Natural killer cell (primary cell): ENCODE measurements at places on chromosomes 1 and 21.

DNA sequence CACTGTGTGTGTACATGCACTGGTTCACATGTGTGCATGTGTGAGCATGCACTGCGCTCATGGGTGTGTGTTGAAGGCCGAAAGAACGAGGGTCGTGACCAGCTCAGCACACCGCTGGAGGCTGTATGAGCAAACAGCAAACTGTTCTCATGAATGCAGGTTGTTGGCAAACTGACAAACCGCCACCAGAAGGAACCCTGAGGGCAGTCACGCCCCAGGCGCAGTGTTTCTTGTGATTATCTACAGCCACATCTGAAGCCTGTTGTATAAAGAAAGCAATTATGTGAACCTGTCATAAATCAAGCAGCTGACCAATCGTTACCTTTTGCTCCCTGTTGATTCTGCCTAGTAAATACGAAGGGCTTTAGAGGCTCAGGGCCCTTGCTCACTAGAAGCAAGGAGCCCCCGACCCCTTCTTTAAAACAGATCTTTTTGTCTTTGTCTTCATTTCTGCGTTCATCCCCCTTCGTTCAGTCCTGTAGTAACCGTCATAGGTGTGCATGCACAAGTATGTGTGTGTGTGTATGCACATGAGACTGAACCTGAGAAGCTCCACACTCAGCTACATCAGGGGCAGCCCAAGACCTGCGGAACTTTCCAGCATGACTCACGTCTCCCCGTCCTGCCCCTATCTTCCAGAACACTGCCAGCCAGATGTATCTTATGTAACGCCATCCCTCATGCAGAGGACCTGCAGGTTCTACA, 16.8 kb upstream of the RIPK4 start:
- DNase-seq = no peak

GRCh38 chr1:86245566-86246190, 89.1 kb upstream of the COL24A1 start:
- no peak for DNase-seq

GRCh38 chr1:223811634-223812101, 34.1 kb downstream of the TP53BP2 start:
- DNase-seq = no peak

DNA sequence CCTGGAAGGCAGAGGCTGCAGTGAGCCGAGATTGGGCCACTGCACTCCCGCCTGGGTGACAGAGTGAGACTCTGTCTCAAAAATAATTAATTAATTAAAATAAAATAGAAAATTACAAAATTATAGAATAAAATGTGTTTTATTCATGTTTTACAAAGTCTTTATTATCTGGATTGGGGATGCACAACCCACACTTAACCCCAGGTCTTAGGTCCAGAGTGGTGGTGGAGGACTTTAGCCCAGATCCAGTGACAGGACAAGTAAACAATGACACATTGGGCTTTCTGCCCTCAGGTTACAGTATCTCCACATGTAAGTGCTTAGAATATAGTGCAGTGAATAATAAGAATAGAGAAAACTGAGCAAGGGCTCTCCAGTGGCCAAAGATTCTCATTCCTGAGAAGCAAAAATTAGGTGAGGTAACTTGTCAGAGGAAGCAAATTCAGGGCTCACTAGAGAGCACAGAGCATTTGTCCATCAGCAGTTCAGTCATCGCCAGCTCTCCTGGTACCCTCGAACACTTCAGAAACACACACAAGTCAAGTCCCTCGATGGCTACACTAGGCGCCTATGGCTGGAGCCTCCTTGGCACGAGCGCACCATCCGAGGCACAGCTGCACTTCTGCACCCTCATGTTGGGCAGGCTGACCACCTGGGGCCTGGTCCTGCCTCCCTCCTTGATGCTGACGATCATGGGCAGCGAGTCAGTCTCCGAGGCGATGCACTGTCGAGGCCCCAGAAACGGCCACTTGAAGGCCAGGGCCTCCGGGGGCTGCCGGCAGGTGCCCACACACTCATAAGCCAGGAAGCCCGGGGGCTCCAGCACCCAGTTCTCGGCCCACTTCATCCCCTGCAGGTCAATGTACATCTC, 2.6 kb downstream of the LEFTY1 start:
- no peak for DNase-seq

GRCh38 chr1:163170331-163170730, 32.4 kb downstream of the RGS5 start:
- no peak for DNase-seq

DNA sequence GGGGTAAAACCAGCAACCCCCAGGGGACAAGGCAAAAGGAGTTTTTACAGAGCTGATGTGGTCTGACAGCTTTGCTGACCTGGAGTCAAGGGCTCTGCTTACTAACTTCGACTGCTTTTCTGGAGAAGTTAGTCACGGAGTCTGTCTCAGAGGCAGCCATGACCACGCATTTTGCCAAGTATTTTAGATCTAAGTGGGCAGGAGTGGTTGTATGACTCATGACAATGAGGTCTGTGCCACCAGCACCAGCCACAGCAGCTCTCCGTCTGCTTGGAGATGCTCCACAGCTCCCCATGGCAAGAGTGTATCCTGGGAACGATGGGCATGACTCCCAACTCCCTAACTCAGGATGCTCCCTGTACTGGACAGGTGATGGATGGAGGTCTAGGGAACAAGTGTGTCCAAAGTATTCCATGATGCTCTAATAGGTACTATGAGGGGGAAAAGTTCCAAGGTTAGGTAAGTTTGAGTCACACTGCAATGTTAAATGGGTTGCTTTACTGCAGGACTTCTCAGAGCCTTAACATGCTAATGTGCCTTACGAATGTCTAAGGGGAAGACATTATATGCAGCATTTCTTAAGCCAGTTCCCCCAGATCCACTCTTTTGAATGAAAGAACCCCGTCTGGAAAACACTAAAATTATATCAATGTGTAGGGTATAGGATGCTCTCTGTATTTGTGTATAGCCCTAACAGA, 359.0 kb downstream of the HHAT start:
- DNase-seq = no peak

GRCh38 chr1:193141804-193142203, 20.0 kb downstream of the CDC73 start:
- peak; percentile 25 for DNase-seq
